ENCODE measurements at places on chromosomes 13 and 19.

GRCh38 chr19:4988770-4989251 is 19.9 kb downstream of the KDM4B start:
- no peak for DNase-seq

GRCh38 chr19:55287361-55288079 is 3.7 kb downstream of the BRSK1 start:
- DNase-seq: no peak

GRCh38 chr19:42269478-42270345 is 660 bp downstream of the CIC start:
- DNase-seq: no peak

DNA sequence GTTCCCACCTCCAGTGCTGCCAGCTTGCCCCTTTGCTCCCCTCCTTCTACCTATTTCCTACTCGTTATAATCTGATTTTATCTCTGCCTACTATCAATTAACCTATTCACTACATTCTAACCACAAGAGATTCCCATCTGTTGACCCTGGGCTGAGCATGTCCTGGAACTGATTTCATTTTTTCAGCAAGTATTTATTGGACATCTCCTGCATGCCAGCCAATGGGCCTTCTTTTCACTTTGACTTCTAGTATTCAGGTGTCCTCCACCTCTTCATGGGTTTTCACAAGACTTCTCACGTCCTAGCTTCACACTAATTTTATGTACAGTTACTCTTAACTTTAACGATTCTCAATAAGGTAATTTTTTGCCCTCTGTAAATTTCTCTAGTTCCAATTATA is 282.7 kb upstream of the KLHL1 start:
- no peak for DNase-seq

DNA sequence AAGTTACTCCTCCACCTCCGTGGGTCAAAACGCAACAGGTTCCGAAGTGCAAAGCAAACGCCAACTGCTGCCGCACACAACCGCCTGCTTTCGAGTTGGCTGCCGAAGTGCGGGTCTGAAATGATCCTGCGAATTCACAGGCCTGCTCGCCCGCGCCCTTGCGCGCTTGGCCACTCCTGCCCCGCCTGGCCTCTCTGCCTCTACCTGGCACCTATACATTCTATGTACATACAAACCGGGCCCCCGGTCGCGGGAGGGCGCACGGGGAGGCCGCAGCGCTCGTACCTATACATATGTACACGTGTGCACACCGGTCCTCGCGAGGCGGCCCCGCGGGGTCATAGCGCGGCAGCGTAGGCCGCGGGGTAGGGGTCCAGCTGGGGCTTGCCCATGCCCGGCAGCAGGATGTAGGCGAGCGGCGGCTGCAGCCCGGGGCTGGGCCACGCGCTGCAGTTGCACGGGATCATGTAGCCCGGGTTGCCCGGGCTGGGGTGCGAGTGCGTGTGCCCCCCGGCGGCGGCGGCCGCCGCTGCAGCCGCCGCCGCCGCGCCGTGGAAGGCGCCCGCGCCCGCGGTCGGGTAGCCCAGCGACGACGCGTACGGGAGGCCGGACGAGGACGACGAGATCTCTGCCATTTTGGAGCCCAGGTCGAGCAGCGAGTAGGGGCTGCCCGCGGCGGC is 1.3 kb downstream of the SOX21 start:
- DNase-seq: no peak

- no peak for DNase-seq
These were observed 2.5 kb downstream of the CDC34 start for GRCh38 chr19:534088-534487.

GRCh38 chr13:27168906-27169657 is 2.5 kb downstream of the USP12 start:
- DNase-seq: no peak

DNA sequence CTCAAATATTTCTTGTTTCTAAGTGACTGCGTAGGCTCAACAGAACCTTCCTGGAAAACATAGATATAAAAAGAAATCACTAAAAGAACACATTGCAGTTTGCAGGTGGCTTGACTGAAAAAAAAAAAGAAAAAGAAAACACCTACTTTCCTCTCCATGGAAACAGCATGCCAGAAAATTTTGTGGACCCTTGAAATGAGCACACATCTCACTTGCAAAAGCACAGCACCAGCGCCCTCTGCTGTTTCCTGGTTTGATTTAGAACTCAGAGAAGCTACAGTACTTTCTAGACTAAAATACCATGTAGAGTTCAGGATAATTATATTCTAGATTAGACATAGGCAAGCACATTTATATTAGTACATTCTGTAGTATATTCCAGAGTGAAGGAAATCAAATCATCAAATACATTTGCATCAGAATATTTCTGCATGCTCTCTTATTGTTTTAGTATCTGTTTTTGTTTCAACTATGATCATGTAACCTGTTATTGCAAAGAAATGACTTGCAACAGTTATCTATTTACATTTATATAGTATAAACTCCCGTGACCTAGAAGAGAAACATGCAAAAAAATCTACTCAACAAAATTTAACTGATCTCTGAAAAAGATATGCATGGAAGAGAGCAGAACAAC is 22.3 kb upstream of the XPO4 start:
- peak; percentile 91 for DNase-seq

DNA sequence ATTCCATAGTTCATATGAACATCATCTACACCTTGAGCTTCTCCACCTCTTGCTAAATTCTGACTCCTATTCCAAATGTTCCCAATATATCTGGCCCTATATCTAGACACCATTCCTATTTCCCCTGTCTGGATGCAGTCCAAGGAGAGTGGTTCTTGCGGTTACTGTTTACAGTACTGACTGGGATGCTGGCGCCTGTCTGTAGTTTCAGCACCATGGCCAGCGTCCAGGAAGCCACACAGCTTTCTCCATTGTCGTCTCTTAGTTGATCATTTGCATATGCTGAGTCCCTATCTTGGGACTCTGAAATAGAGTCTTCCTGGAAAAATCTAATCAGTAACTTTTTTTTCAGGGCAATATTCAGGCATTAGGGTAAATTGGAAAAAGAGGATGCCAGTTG is 14.9 kb downstream of the LAIR2 start:
- peak; percentile 61 for DNase-seq

DNA sequence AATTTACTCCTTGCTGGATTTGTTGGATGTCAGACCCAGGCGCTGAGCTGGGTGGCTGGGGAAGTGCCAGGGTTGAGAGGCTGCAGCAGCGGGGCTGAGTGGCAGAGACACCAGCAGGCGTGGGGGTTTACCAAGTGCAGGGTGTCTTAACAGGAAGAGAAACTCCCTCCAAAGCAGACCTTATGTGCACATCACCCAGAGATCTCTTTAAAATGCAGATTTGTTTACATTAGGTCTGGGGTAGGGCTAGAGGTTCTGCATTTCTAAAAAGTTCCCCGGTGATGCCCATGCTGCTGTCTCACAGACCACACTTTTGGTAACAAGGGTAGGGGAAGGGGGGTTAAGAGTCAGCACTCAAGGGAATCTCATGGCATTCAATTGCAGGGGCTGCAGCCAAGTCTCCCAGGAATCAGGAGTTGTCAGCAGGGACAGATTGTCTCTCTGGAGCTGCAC is 80.7 kb upstream of the OLFM4 start:
- no peak for DNase-seq

DNA sequence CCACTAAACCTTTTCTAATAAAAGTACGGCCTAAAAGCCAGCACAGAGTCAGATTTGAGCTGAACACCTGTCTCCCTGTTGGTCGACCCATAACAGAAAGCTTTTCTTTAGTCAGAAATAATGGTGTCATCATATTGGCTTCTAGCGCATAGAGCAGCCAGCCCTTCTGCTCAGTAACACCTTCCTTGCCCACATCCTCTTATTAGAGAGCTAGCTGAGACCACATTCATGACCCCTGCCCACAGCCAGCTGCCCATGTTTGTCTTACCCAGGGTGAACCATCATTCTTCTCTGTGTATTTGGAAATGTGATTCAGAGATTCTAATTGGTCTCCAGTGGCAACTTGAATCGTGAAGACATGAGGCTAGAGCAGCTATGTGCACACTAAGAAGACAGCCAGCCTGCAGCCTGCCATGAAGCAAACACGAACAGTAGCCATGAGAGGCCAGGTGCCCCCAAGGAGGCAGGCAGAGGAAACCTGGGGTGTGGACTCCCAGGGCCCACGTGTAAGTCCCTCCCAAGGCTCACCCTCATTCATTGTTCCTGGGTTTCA is 82.3 kb upstream of the PDCD5 start:
- DNase-seq: no peak

DNA sequence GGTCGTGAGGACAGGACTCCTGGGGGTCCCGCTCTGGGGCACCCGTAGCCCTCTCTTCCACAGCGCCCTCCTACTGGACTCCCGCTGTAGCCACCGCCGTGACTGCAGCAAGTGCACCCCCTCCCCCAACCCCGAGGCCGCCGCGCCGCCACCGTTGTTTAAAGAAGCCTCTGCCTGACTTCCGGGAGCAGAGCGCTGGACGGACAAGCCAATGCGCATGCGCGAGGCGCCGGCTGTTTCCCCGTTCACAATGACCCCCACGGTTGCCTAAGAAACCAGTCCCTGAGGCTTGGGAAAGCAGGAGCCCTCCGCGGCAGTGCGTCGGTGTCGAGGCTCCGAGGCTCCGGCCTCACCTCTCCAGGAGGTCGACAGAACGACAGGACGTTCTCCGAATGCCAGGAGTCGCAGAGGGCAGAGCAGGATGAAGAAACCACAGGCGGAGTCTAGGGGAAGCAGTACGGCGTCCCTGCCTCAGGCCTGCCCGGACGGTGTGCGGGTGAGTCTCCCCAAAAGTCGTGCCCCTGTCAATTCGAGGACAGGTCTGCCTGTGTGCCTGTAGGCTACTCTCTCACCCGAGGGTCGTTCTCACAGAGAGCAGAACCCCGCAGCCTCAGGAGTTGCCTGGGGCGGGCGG is 70.5 kb upstream of the ZNF420 start:
- no peak for DNase-seq

DNA sequence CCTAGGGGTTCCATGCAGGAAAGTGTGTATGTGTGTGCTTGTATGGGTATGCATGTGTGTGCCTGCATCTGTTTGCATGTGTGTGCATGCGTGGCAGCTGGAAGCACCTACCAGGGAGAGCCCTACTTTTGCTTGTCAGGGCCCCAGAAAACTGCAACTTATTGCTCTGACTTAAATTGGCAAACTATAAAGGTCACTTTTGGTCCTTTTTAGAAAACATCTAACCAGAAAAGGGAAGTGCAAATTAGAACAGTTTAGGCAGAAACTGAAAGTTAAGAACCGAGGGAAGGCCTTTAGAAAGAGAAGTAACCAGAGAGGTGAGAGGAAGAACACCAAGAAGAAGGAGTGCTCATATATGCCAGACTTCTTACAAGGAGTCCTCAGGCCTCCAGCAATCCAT is 32.5 kb downstream of the DLEU7 start:
- peak; percentile 78 for DNase-seq

DNA sequence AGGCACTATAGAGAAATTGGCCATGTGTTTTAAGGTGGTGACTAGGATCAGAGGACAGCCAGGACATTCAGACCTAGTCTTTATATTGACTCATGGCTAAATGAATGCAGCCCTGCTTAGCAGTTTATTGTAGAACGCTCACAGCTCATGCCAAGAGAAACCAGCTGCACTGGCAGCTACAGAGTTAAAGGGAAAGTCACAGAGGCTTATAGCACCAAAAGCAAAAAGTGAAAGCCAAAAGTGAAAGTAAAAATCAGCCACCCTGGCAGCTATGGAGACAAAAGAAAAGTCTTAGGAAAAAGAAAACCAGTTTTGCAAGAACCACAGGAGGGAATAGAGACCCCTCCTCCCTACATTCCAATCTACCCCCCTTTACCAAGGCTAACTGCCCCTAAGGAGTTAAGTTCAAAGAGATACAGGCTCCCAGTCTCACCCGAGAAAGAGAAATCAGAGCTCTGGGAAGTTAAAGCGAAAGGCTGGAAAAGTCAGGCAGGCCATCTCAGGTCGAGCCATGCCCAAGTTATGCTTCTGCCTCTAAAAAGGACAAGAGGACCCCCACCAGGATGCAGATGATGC is 99.0 kb downstream of the ZNF429 start:
- DNase-seq: peak; percentile 7

GRCh38 chr19:19217099-19217498 is 5.3 kb downstream of the NCAN start:
- DNase-seq: peak; percentile 68

GRCh38 chr13:95479731-95480130 is 72.8 kb upstream of the CLDN10 start:
- DNase-seq: no peak

- peak; percentile 88 for DNase-seq
These were observed 943 bp downstream of the SLAIN1 start for GRCh38 chr13:77698201-77699058.

DNA sequence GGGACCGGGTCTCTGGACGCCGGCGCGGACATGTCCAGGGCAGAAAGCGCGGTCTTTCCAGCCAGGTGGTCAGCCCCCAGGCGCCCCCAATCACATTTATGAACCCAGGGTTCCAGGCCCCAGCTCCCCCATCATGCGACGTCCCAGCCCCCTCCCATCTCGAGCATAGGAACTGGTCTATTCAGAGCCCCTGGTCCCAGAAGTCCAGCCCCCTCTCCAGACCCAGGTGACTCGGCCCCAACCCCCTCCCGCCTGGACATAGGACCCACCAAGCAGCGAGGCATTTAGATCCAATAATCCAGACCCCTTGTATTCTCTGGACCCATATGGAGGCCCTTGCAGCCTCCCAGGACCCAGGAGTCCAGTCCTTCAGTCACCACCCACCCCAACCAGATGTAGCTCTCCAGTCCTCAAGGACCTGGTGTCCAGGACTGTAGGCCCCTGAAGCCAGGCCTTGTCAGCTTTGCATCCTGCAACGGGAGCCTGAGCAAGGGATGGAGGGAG is 501 bp downstream of the APLP1 start:
- DNase-seq: no peak

DNA sequence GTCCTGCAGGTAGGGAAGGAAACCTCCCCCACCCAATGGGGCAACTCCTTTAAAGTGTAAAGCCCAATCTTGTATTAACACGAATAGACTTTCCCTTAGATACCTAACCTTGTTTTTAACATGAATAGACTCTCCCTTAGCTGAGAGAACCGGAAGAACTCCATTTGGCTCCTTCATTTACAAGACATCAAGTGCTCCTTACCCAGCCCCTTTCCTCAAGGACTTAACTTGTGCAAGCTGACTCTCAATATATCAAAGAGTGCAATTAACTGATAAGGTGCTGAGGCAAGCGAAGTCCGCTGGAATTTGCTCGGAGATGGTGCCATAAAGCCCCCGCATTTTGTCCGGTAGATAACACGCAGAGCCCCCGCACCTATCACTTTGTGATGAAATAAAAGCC is 9.9 kb upstream of the ZNF90 start:
- no peak for DNase-seq

- no peak for DNase-seq
These were observed 7.1 kb downstream of the ARID3A start for GRCh38 chr19:932648-933552.

DNA sequence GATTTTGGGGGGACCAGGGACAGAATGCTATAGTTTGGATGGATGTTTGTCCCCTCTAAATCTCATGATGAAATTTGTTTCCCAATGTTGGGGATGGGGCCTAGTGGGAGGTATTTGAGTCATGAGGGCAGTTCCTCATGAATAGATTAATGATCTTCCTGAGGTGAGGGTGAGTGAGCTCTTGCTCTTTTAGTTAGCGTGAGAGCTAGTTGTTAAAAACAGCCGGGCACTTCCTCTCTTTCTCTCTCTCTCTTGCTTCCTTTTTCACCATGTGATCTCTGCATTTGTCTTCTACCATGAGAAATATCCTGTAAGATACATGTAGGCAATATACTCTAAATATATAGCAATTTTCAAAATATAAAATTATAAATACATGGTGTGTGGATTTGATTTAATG is 290.8 kb upstream of the PCDH9 start:
- DNase-seq: peak; percentile 40
